ENCODE measurements at places on chromosomes 16 and 17.

DNA sequence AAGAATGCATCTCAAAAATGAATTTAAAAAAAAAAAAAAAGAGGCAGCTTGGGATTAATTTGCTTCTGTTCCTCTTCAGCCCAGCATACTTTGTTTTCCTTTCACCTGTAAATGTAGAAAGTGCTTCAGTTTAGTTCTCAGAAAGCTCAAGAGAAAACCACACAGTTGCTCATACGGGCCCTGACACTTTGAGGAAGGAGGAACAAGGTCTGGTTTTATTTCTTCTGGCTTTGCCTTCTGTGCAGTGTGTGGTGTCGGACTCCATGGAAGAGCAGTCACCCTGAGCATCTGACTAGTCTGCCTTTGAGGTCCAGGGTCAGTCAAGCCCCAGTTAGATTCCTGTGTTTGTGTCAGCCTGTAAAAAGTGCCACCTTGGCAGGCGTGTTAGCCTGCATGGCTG is 27.6 kb downstream of the NMT1 start:
- no peak overlapping the region for H3K27ac ChIP-seq
- H3K27me3 ChIP-seq, result no peaks in the 10 kb centered on the region
- H3K36me3 ChIP-seq, result peaks cover 13% of the 10 kb centered on the region
- H3K4me3 ChIP-seq, result no peak overlapping the region

GRCh38 chr16:31200821-31201568 is 1.6 kb downstream of the PYCARD start:
- DNase-seq, result no peak
- no peaks in the 10 kb centered on the region for H3K36me3 ChIP-seq
- H3K27ac ChIP-seq, result no peak overlapping the region
- no peaks in the 10 kb centered on the region for H3K27me3 ChIP-seq
- H3K4me1 ChIP-seq, result peaks cover 10% of the 10 kb centered on the region
- H3K4me3 ChIP-seq, result 0 out of 2 replicates have a peak overlapping the region, but pooled peaks have one; percentile 80

DNA sequence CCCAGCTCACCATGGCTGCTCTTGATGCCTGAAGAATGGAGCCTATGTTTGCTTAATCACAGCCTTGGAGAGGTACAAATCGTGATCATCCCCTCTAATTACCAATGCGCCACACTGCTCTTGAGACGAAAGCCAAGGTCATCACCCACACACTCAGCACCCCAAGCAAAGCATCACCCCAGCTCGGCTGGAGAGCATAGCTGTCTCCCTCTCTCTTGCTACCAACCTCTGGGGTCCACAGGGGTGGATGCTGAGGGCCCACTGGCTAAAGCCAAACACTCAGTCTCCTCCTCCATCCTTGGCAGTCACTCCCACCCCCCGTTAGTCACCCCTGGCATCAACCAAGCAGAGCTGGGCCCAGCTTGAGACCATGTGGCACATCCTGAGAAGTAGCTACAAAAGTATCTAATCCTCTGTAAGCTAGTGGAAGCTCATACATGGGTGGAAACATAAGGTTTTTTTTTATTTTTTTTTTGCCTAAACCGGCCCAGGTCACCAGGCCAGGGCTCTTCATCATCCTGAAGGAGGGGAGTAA is 44.8 kb downstream of the PIMREG start:
- no peaks in the 10 kb centered on the region for H3K36me3 ChIP-seq
- DNase-seq, result no peak
- H3K4me3 ChIP-seq, result no peak overlapping the region
- H3K27me3 ChIP-seq, result peaks cover 27% of the 10 kb centered on the region
- no peak overlapping the region for H3K27ac ChIP-seq
- no peaks in the 10 kb centered on the region for H3K4me1 ChIP-seq

GRCh38 chr17:5583426-5584382 is 605 bp downstream of the NLRP1 start:
- peak overlapping the region; percentile 70 for H3K4me3 ChIP-seq
- 0 out of 2 replicates have a peak, but pooled peaks cover 5% of the 10 kb centered on the region for H3K36me3 ChIP-seq
- H3K4me1 ChIP-seq, result peaks cover 35% of the 10 kb centered on the region
- H3K27ac ChIP-seq, result peak overlapping the region; percentile 72
- DNase-seq, result peak; percentile 23

GRCh38 chr17:7655541-7655840 is 4.8 kb downstream of the ATP1B2 start:
- H3K36me3 ChIP-seq, result no peaks in the 10 kb centered on the region
- no peaks in the 10 kb centered on the region for H3K4me1 ChIP-seq
- no peak overlapping the region for H3K27ac ChIP-seq

Data from MM.1S (cell line).